Chondrocyte (in vitro differentiated cells): ENCODE measurements at places on chromosomes 3 and 15. TPM values are rescaled to one million over a fixed set of nuclear protein-coding genes. Genes with fewer than 3 reads are reported as not detected.

The ATP13A5 gene
- total RNA-seq = not detected in 3 replicates

The FANCD2OS gene
- not detected in 3 replicates for total RNA-seq

The SNTN gene
- total RNA-seq = not detected in 3 replicates

The SLC22A14 gene
- total RNA-seq = 0.62 to 1.2 TPM (median 0.75 TPM) in 3 replicates

The AADACL2 gene
- total RNA-seq = not detected in 3 replicates
